ENCODE measurements at places on chromosomes 1 and 21.
A peak's percentile ranks its signal among the peaks of the same experiment; 100 is the strongest.

GRCh38 chr1:54314696-54315095 is 91.5 kb downstream of the SSBP3 start:
- DNase-seq = no peak

DNA sequence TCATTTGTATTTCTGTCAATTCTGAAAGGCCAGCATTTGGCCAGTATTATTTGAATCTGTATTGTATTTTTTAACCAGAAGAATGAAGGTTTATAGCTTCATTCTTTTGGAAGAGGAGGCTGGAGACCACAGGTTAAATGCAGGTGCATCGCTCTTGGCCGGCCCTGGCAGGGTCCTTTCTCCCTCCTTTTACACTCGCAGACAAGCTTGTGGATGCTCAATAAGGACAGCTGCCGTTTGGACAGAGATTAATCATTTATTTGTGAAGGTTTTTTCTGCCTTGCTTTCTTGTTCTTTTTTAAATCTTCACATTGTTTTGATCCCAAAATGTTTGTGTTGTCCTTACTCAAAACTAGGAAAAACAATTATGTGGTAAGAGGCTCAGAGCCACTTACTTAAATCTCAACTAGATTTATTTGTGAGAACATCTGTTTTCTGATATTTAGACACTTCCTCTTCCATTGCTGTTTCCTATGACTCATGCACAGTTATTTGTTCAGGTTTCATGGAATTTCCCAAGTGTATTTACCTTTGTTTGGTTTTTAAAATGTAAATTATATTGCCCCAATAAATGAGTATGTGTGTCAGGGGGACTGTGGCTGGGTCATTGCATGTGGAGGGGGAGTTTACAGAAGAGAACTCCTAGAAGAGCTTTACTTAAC is 46.7 kb upstream of the LAMC2 start:
- no peak for DNase-seq

DNA sequence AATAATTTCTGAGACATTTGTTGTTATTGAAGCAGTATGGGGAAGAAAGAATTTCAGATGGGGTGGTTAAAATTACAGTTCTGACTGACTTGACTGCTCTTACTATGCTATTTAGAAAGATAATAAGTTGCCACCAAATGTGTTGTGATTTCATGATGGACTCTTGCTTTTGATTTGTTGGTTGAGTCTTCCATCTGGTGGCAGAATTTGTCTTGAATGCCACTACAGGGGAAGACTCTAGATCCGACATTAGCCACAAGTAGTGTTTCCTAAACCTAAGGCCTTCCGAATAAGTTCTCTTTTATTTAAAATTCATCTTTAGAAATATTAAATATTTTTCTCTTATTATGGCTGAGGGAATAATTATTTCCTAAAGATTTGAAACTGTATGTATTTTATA is 190.9 kb upstream of the ADGRL4 start:
- DNase-seq = no peak

DNA sequence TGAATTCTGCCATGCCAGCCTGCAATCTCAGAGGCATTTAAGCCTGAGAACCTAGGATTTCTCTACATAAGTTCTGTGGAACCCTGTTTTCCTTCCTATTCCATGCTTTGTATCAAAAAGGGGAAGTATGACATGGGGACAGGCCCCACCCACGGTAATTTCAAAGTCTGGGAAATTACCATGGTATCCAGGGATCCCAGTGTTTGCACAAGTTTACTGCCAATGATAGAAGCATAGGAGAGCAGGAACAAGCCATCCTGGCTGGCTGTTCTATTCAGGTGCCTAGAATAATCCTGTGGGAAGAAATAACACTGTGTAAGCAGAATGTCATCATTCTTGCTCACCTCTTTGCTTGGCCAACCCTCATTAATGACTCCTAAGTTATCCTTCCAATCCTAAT is 53.8 kb upstream of the ATP1B1 start:
- DNase-seq = no peak

DNA sequence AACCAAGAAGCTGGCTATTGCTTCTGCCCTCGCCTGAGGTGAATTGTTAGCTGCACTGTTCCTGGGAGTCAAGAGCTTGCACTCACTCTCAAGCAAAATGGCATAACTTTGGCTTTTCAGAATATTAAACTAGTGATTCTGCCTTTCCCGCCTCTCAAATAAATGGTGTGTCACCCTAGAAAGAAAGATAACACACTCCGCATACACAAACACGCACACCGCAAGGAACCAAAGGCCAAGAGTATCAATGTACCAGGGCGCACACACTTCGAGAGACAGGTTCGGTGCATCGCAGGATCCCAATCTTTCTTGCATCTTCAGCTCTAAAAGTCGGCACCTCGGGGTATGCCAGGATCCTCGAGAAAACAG is 470 bp upstream of the RTCA start:
- peak; percentile 71 for DNase-seq

All from hematopoietic multipotent progenitor cell treated with erythropoietin and hydrocortisone succinate and interleukin-3 and kit ligand, for 15 days (in vitro differentiated cells).